ENCODE measurements at places on chromosomes 13 and 19.

GRCh38 chr19:3335431-3336350, 30.7 kb upstream of the NFIC start:
- H3K27ac ChIP-seq = peak overlapping the region; percentile 93
- peaks cover 47% of the 10 kb centered on the region for H3K4me1 ChIP-seq
- H3K36me3 ChIP-seq = no peaks in the 10 kb centered on the region
- no peak overlapping the region for H3K4me3 ChIP-seq
- DNase-seq = peak; percentile 70

- H3K4me3 ChIP-seq = no peak overlapping the region
- H3K36me3 ChIP-seq = peaks cover 3% of the 10 kb centered on the region
- DNase-seq = peak; percentile 89
- peaks cover 25% of the 10 kb centered on the region for H3K4me1 ChIP-seq
- no peaks in the 10 kb centered on the region for H3K27me3 ChIP-seq
Measured at GRCh38 chr19:18596752-18597157, 8.2 kb downstream of the REX1BD start.

DNA sequence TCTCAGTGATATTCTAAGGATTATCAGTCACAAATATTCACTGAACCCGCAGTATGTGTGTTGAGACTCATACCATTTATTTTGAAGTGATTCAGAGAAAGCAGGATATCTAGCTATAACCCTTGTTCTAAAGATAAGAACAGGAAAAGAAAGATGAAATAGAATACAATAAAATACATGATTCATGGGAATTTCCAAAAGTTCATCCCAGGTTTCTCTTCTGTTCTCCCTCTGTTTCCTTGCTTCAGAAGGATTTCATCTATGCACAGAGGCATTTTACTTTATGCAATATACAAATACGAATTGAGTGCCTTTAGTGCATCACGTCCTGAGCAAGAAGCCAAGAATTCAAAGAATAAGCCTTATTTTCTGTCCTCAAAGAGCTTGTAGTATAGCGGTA, 274.4 kb upstream of the GPC6 start:
- H3K27ac ChIP-seq = no peak overlapping the region
- H3K27me3 ChIP-seq = no peaks in the 10 kb centered on the region
- H3K4me3 ChIP-seq = no peak overlapping the region
- H3K36me3 ChIP-seq = no peaks in the 10 kb centered on the region
- DNase-seq = no peak

- no peak overlapping the region for H3K4me3 ChIP-seq
- H3K27me3 ChIP-seq = no peaks in the 10 kb centered on the region
- H3K27ac ChIP-seq = no peak overlapping the region
- no peak for DNase-seq
- peaks cover 42% of the 10 kb centered on the region for H3K36me3 ChIP-seq
Measured at GRCh38 chr13:114325729-114326128, 11.4 kb downstream of the CHAMP1 start.

DNA sequence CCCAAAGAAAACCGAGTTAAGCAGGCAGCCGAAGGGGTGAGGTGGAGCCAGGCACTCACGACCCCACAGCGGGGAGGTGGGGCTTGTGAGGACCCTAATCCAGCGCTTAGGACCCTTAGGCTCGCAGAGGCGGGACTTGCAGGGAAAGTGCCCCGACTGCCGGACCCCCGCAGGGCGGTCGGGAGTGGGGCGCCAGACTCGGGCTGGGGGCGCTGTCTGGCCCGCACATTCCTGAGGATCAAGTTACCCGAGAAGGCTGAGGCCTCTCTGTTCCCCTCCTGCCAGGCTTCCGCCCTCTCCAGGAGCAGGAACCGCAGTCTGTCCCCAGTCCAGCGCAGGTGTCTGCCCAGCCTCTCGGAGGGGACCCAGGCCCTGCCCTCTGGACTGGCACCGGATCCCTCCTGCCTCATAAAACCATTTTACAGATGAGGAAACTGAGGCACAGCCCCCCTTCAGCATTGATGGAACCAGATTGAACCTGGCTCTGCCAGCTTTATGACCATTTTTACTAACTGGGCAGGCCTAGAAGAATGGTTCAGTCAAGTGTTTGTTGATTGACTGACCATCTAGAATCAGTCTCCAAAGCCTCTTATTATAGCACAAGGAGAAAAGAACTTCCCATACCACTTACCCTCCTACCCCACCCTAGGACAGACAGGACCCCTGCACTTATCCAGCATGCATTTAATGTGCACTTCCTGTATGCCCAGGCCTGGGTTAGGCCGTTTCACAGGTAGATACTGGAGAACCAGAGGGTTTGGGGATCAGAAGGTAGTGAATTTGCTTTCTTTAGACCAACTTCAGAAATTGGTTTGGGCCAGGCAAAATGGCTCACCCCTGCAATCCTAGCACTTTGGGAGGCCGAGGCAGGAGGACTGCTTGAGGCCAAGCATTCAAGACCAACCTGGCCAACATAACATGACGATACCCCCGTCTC, 6.7 kb upstream of the JUND start:
- H3K27me3 ChIP-seq = no peaks in the 10 kb centered on the region
- H3K36me3 ChIP-seq = no peaks in the 10 kb centered on the region
- no peak overlapping the region for H3K4me3 ChIP-seq
- H3K4me1 ChIP-seq = peaks cover 33% of the 10 kb centered on the region
- peak overlapping the region; percentile 56 for H3K27ac ChIP-seq

GRCh38 chr13:106602178-106602577, 34.2 kb upstream of the ARGLU1 start:
- H3K27me3 ChIP-seq = no peaks in the 10 kb centered on the region
- H3K27ac ChIP-seq = no peak overlapping the region

GRCh38 chr13:34360702-34361101, 542.8 kb downstream of the RFC3 start:
- H3K36me3 ChIP-seq = no peaks in the 10 kb centered on the region
- no peak overlapping the region for H3K4me3 ChIP-seq
- no peaks in the 10 kb centered on the region for H3K4me1 ChIP-seq
- no peak overlapping the region for H3K27ac ChIP-seq

GRCh38 chr13:35549481-35549880, 73.0 kb upstream of the MAB21L1 start:
- H3K4me1 ChIP-seq = no peaks in the 10 kb centered on the region
- H3K27me3 ChIP-seq = no peaks in the 10 kb centered on the region
- H3K27ac ChIP-seq = no peak overlapping the region
- no peak for DNase-seq
- H3K36me3 ChIP-seq = no peaks in the 10 kb centered on the region

GRCh38 chr13:72286421-72286820, 419.4 kb upstream of the DACH1 start:
- no peaks in the 10 kb centered on the region for H3K36me3 ChIP-seq
- no peaks in the 10 kb centered on the region for H3K4me1 ChIP-seq
- H3K27me3 ChIP-seq = no peaks in the 10 kb centered on the region
- no peak overlapping the region for H3K27ac ChIP-seq
- H3K4me3 ChIP-seq = no peak overlapping the region
- no peak for DNase-seq

DNA sequence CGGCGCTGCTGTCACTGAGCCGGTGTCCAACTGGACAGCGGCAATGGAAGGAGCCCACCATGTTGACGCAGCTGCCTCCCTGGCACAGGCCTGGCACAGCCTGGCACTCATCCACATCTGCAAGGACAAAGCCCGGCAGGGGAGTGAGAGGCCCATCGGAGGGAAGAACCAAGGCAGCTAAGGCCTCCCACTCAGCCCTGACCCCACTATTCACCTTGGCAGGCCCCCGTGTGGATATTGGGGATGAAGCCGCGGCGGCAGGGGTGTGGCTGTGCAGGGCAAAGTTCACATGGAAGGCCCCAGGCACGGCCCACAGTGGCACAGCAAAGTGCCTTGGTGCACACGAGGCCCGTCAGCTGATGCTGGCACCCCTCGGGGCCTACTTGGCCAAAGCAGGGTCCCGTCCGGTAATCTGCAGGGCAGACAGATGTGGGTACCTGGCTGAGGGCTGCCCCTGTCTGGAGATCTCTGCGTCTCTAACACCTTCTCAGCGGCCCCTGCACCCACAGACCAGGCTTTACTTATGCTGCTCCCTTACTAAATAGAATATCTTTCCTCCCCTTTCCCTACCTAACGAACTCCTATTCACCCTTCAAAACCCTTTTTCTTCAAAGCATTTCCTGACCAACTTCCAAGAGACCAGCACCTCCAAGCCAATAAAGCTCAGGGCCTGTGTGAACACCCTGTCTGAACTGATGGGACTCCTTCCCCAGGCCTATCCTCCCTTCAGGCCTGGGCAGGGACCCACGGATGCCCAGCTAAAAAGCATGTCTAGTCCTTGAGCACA, 7.5 kb downstream of the FBN3 start:
- H3K27ac ChIP-seq = no peak overlapping the region
- no peaks in the 10 kb centered on the region for H3K36me3 ChIP-seq
- H3K4me3 ChIP-seq = no peak overlapping the region
- DNase-seq = no peak
- no peaks in the 10 kb centered on the region for H3K27me3 ChIP-seq

DNA sequence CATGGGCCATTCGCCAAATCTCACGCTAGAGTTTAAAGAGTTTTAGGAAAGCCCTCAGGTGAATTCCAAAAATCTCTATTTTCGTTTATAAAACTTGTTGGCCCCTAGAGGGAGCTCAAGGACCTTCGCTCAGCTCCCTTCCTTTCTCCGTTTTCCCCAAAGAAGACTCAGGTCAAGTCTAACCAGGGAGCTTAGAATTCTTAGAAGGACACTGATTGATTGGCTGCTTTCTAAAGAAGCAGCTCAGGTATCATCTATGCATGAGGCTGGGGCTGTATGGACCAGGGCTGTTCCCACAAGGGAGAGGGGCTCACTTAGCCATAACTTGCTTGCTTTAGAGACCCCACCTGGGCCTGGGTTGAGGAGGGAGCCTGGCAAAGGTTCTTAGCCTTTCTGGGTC, 20.5 kb downstream of the DZIP1 start:
- H3K36me3 ChIP-seq = no peaks in the 10 kb centered on the region
- H3K27me3 ChIP-seq = no peaks in the 10 kb centered on the region
- H3K27ac ChIP-seq = no peak overlapping the region
- DNase-seq = no peak

- H3K4me1 ChIP-seq = no peaks in the 10 kb centered on the region
Measured at GRCh38 chr13:72643311-72643989, 84.0 kb downstream of the MZT1 start.

GRCh38 chr19:41646589-41647204, 19.8 kb upstream of the CEACAM4 start:
- H3K4me3 ChIP-seq = no peak overlapping the region
- H3K4me1 ChIP-seq = no peaks in the 10 kb centered on the region
- H3K27me3 ChIP-seq = no peaks in the 10 kb centered on the region
- H3K27ac ChIP-seq = no peak overlapping the region
- no peaks in the 10 kb centered on the region for H3K36me3 ChIP-seq

GRCh38 chr19:55673465-55673864, 1.6 kb upstream of the EPN1 start:
- H3K4me1 ChIP-seq = peaks cover 37% of the 10 kb centered on the region
- no peak overlapping the region for H3K4me3 ChIP-seq
- peaks cover 45% of the 10 kb centered on the region for H3K36me3 ChIP-seq
- H3K27me3 ChIP-seq = no peaks in the 10 kb centered on the region
- no peak overlapping the region for H3K27ac ChIP-seq

- DNase-seq = no peak
- peaks cover 32% of the 10 kb centered on the region for H3K4me1 ChIP-seq
- no peaks in the 10 kb centered on the region for H3K27me3 ChIP-seq
- peaks cover 22% of the 10 kb centered on the region for H3K36me3 ChIP-seq
Measured at GRCh38 chr19:49690079-49690655, 749 bp upstream of the CPT1C start.

DNA sequence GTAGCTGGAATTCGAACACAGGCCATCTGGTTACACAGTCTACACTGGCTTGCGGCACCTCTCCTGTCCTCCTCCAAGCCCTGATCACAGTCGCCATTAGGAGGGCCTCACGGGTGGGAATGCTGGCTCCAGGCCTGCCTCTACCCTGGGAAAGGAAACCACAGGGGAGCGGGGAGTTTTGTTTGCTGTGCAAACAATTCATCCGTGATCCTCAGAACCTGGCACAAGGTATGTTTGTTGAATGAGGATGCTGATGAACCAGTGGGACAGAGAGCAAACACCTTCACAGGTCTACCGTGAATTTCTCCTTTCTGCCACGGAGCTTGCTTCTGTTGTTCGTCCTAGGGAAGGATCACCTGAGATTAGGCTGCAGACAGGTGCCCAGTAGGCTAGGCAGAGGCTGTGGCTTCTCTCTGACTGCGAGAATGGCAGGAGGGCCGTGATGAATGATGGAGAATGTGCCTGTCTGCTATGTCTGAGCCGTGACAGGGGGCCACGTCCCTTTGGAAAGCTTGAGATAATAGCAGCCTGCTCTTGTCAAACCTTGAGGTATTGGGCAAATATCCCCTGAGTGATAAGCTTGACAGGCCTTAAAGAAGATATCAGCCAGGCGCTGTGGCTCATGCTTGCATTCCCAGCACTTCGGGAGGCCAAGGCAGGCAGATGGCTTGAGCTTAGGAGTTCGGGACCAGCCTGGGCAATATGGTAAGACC, 36.7 kb downstream of the PIN1 start:
- DNase-seq = no peak
- no peaks in the 10 kb centered on the region for H3K4me1 ChIP-seq
- no peak overlapping the region for H3K27ac ChIP-seq
- H3K4me3 ChIP-seq = no peak overlapping the region
- H3K27me3 ChIP-seq = no peaks in the 10 kb centered on the region
- no peaks in the 10 kb centered on the region for H3K36me3 ChIP-seq

- DNase-seq = no peak
- no peak overlapping the region for H3K27ac ChIP-seq
- H3K27me3 ChIP-seq = no peaks in the 10 kb centered on the region
- H3K4me3 ChIP-seq = no peak overlapping the region
- H3K36me3 ChIP-seq = no peaks in the 10 kb centered on the region
- H3K4me1 ChIP-seq = peaks cover 7% of the 10 kb centered on the region
Measured at GRCh38 chr19:15447057-15447456, 2.7 kb downstream of the WIZ start.

GRCh38 chr13:59856281-59856810, 307.4 kb downstream of the DIAPH3 start:
- no peak for DNase-seq
- H3K4me1 ChIP-seq = no peaks in the 10 kb centered on the region
- H3K27me3 ChIP-seq = no peaks in the 10 kb centered on the region
- H3K27ac ChIP-seq = no peak overlapping the region
- no peaks in the 10 kb centered on the region for H3K36me3 ChIP-seq

DNA sequence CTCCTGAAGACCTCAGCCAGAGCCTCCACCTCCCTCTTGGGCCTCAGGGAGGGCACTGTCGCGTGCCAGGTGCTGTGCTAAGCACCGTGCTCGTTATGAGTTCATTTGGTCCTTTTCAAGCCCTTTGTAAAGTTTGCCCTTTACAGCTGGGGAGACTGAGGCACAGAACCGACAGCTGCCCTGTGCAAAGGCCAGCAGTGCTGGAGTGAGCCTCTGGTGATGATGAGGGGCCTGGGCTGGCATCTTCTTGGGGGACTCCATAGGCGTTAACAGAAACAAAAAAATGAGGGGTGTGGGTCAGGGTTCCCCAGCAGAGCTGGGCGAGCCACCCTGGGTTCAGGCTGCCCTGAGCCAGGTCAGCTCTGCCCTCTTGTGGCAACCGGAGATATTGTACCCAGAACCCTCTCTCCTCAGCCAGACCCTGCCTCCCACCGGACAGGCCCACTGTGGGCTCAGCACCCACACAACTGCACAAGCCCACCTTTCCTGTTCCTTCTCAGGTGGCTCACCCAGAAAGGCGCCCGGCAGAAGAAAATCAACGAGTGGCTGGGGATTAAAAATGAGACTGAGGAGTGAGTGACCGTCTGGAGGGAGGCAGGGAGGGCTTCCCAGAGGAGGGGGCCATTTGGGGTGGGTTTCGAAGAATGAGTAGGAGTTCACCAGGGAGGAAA, 5.5 kb upstream of the IFI30 start:
- no peak overlapping the region for H3K27ac ChIP-seq
- no peak for DNase-seq
- no peaks in the 10 kb centered on the region for H3K27me3 ChIP-seq
- H3K36me3 ChIP-seq = peaks cover 48% of the 10 kb centered on the region
